Stimulated activated CD8-positive, alpha-beta memory T cell treated with anti-CD3 and anti-CD28 coated beads, Interleukin-7, amount 100 ng/mL, for 4 hours (primary cell): ENCODE measurements at places on chromosomes 6 and 20.

GRCh38 chr6:85275338-85275985 lies 174.4 kb upstream of the NT5E start:
- no peak for DNase-seq

DNA sequence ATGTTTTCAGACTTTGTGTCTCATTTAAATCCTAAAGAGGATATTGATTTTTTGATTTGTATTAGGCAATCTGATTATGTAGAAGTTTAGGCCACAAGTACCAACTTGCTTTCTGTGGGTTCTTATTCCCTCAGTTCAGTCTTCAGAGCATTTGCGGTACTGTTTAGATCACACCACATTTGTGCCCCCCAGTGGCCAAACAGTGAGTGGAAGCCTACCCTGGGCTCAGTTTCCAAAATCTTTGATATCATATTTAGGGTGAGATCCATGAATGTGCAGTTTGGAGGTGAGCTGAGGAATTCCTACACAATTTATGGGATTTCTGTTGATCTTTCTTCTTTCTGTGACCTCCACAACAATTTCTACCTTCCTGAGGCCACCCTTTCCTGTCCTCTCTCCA lies 92.3 kb upstream of the FUT9 start:
- no peak for DNase-seq

DNA sequence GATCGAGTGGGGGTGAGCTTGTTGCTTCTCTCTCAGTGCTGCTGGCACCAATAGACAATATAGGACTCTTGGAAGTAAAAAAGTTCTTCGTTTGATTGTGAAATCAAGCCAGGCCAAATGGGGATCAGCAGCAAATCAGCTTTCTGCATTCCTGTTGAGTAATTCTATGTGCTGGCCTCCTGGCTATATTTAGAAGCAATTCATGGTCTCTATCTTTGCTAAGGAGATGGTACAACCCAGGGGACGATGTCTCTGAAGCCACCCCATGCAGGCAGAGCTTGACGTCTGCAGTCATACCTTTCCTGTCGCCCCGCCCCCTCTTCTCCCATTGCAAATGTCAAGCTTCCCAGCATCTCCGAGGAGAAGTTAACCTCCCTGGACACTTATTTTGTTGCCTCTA lies 199.1 kb downstream of the SCP2D1 start:
- DNase-seq, result no peak

- DNase-seq, result no peak
Measured at GRCh38 chr6:138105446-138105845, 1.8 kb downstream of the PERP start.

DNA sequence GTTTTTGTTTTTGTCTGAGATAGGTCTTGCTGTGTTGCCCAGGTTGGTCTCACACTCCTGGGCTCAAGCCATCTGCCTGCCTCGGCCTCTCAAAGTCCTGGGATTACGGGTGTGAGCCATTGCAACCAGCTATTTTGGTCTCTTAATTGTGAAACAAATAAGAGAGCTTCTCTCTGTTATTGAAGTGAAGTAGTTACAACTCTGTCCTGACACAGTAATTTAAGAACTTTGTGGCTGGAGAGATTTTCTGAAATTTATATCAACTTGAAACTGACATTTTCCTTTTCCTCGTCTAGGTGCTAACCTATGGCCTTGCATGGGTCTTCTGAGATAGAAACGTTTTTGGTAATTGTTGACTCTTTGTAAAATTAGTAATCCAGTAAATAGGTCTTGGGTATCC lies 122.1 kb upstream of the DOK5 start:
- no peak for DNase-seq

- DNase-seq, result no peak
Measured at GRCh38 chr6:18119236-18119635, 3.2 kb downstream of the NHLRC1 start.

- no peak for DNase-seq
Measured at GRCh38 chr6:144804246-144804790, 519.2 kb downstream of the UTRN start.

GRCh38 chr6:105882828-105883227 lies 203.3 kb upstream of the PRDM1 start:
- DNase-seq, result no peak

DNA sequence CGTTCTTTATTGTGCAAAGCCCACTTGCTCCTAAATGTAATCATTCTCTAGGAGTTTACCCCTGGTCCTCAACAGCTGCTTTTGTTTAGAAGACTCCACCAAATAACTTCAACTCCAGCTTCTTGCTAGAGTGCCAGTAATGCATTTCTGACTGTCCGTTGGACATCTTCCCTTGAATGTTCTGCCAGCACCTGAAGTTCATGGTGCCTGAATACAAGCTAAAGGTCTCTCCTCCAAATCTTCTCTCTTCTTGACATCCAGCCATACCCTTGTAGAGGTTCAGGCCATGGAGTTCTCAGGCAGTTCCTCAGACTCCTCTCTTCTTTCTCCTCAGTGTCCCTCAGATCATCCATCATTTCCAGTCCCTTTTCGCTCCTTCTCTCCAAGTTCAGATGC lies 21.7 kb downstream of the PHACTR2 start:
- no peak for DNase-seq

DNA sequence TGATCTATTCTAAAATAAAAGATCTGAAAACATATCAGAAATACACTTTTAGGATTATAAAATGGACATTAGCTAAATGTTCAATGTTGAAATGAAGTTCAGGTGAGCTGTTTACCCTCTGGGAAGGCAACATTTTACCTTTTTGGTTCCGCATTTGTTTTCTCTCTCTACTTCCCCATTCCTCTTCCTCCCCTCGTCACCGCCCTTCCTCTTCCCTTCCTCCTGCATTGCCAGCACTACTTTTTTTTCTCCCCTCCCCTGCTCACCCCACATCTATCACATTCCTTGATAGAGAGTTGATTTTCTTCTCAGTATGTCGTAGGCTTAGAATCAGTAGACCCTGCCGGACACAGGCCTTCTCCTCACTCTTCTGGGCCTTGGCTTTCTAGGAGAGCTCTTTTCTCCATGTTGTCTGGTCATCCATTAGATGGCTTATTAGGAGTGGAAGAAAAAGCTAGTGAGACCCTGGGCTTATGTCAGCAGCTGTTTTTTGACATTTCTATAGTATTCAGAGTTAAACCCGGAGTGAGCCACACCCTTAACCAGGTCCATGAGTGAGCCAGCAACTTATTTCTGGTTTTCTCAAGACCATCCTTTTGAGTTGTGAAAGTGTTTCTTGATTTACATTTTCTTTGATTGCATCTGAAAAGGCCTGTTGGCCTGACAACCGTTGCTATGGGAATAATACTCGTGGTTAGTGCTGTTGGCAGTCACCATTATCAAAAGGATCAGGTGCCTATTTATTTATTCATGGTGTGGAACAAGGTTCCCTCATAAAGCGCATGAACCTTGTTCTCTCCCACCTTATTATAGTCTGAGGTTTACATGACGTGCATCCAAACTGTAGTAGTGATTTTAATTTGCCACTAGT lies 90.9 kb downstream of the DTD1 start:
- DNase-seq, result no peak

GRCh38 chr6:166438211-166438861 lies 55.6 kb upstream of the MPC1 start:
- no peak for DNase-seq

DNA sequence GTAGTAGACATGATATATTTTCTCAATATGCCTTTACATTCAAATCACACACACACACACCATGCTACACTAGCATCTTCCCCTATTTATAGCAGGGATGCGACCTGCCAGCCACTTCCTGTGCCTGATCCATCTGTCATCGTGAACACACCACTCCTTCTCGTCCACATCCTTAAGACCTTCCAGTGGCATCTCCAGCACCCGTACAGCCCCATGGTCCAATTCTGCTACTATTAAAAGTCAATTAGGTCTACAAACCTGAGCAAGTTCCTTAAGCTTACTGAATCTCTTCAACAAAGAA lies 54.5 kb downstream of the KIF16B start:
- DNase-seq, result no peak

DNA sequence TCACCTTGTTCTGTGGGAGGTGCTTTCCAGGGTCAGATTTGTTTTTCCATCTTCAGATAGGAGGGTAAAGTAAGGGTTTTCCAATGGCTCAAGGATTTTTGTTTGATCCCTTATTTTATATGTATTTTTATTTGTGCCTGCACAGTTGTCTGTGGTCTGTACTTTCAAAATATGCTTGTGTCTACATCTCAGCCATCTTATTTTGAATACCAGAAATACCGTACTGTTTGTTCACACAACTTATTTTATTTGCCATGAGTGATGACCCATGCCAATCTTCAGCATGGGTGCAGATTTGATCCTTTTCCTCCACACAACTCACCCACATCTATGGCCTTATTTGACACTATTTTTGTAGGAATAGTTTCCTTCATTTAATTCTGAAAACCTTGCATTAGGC lies 72.2 kb upstream of the PTCHD4 start:
- DNase-seq, result no peak
